MG63 (cell line): ENCODE measurements at places on chromosomes 6 and 20. TPM values are rescaled to one million over a fixed set of nuclear protein-coding genes. Genes with fewer than 3 reads are reported as not detected.

DNA sequence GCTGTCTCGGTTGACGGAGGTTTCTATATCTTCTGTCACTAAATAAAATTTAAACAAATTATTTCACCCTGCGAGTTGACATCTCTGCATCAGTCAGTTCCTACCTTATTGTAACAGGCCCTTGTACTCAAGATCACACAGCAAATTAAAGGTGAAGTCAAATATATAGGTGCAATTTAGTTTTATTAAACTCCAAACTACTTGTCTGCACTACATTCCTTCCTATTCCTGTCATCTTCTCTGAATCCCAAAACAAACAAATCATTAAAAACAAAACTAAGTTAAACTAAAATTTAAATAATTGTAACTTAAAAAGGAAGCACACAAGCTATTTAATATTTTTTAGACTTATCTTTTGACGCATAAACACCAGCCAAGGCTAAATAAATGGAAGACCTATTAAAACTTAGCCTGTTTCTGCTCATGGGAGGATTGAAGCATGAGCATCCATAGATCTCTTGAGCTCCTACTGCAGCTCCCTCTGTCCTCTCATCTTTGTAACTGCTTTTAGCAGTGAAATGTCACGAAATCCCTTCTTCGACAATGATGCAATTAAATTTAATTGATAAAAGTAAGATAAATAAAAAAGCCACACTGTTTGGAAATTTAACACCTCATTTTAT lies 1152.3 kb upstream of the GJE1 start:
- no peak for DNase-seq

PAK5 gene
- not detected in 2 replicates for total RNA-seq

DNA sequence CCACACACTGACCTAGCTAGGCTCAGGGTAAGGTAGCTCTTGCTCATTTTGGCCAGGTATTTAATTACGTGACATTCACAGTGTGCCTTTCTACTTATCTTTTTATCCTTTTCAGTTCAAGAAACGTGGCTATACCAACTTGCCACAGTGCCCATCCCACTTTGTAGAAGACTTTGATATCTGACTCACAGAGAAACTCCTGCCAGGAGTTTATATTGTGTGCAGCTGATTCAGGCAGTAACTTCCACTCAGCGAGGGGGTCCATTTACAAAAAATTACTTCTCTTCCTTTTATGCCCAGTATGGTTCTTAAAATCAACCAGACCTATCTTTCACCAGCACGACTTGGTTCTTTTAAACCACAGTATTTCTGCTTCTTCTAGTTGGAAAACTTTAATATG lies 75.6 kb downstream of the PRL start:
- DNase-seq, result no peak

TREM2 gene
- not detected in 2 replicates for total RNA-seq

LINC00237 gene
- not detected in 2 replicates for total RNA-seq

- DNase-seq, result no peak
Observed at GRCh38 chr6:111199935-111200334, 112.6 kb downstream of the SLC16A10 start.

DNA sequence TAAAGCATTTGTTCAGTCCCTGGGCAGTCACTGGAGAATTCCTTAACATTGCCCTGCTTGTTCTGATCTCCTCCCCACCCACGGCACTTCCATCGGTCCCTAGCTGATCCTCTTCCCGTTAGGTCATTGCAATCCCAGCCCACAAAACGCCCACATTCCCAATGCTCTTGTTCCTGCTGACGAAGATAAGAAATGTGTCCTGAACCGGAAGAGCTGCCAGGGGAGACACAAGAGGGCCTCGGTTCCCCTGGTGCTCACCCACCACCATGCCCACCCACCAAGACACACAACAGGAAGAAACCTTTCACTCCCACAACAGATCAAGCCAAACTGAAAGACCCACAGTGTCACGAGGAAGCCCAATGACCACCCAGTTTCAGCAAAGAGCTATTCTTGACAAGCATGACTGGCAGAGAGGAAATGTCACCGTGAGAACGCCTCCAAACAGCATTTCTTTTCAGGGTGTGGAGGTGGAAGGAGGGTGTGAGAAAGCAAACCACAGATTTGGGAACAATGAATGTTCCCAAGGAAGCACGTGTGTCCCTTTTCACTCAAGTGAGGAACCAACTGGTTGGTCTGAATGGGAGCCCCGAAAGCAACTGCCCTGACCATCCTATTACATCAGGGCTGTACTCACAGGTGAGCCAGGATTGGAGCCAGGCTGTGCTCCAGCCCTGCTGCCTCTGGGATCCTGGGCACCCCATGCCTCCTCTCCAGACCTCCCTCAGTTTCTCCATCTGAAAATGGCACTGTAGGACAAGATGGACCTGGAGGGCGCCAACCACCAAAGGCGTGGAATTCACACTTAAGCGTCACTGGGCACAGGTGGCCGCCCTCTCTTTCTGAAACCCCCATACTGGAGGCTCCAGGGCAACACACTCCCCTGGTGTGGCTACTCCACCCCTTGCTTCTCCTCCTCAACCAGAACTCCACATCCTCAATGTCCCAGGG lies 97.5 kb downstream of the ZMYND8 start:
- no peak for DNase-seq

CLVS2 gene
- total RNA-seq, result not detected in 2 replicates

GRCh38 chr20:38842558-38842981 lies 37.1 kb downstream of the PPP1R16B start:
- DNase-seq, result no peak
